ENCODE measurements at places on chromosomes 2 and 18.

GRCh38 chr2:159138642-159139182 is 147.8 kb downstream of the WDSUB1 start:
- no peak for DNase-seq

GRCh38 chr2:102010902-102011301 is 19.1 kb downstream of the IL1R2 start:
- no peak for DNase-seq

DNA sequence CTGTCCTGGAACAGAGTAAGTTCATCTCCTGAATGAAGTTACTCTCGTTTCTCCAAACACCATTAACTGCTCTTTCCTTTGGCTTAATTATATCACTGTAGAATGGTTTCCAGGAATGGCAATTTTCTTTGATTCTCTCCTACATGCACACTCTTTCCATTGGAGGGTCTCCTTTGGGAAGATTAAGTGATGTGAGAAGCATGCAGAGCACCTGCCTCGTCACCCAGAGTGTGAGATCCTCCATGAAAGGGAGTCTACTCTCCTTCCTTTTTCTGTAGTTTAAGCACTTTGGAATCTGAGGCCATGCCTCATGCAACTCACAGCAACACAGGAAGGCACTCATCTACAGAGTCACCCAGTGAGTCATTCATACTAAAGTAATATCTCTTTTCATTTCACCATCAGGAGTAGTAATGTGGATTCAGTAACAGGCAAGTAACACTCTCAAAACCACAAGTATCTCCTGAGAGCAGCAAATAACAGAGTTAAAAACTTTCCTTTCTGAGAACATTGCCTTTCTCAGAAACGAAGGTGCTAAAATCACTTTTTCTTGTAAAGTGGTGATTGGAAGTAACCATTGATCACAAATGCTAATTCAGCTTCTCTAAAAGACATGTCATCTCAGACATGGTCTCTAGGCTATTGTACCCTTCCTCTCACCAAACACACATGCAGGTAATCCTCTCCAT is 52.8 kb upstream of the IL1RL1 start:
- DNase-seq: peak; percentile 92

GRCh38 chr2:84450288-84451227 is 8.5 kb downstream of the SUCLG1 start:
- DNase-seq: no peak

Measured in T-helper 1 cell (primary cell).